ENCODE measurements at places on chromosomes 1 and 21.
A peak's percentile ranks its signal among the peaks of the same experiment; 100 is the strongest.

GRCh38 chr1:117826540-117827078 is 102.8 kb downstream of the GDAP2 start:
- peak; percentile 72 for DNase-seq

GRCh38 chr1:26031611-26032220 is 10.1 kb downstream of the EXTL1 start:
- DNase-seq, result no peak

GRCh38 chr1:241115784-241116183 is 241.2 kb downstream of the RGS7 start:
- no peak for DNase-seq

DNA sequence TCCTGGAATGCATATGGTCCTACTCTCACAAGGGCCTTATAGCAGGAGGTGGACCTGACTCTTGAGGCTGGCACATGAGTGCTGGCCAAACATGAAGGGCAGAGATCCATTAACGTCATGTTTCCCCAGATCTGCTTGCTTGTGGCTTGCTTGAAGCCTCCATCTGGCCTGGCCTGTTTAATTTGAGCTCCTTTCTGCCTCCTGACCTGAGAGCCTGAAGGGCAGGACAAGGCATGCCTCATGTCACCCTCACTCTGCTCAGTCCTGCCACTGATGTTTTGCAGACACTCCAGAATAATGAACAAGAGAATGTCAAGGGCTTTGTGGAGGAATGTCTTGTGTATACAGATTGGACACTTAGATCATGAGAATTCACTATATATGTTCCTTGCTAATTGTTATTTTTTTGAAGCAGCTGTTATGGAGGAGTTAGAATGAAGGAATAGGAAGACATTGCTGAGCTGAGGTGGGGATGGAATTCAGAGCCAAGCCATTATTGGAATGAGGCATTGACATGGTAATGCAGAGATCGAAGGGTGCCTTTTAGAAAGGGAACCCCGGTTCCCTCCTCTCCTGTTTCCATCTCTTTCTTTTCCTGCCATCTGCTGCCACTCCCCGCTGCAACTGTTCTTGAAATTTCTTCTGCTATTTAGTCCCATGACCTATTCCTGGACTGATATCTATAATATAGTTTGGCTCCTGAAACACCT is 457.0 kb upstream of the PROX1 start:
- DNase-seq, result no peak

Measured in fibroblast of skin of left biceps (primary cell).